Breast epithelium (tissue), 4 donors: ENCODE measurements at places on chromosomes 6 and 20. TPM values are rescaled to one million over a fixed set of nuclear protein-coding genes. Genes with fewer than 3 reads are reported as not detected.

DNA sequence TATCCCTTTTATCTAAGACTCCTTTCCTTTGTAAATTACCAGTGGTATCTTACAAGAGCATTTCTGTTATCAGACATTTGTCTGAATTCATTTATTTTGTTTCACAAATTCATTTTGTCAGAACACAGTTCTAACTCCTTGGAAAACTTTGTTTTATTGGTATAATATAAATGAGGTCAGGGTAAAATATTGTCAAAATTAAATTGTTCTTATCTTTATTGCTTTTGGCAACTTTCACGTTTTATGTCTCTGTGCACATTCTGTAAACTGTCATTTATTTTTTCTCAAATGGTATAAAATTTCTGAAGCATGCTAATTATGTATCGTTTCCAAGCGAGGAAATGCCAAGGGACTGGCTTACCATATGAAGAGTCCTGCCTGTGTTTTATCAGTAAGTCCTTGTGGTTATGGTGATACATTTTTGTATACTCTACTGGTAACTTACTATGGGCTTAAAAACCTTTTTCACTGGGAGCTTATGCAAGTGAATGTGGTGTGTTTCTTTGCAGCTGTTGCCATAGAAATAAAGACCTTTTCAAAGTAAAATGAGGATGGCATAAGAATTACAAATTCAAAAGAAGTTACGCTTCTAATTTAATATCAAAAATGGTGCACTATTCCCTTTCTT, 214.2 kb downstream of the COL19A1 start:
- DNase-seq = no peak
- H3K27me3 ChIP-seq = no peaks in the 10 kb centered on the region
- no peak overlapping the region for H3K4me3 ChIP-seq
- no peaks in the 10 kb centered on the region for H3K36me3 ChIP-seq
- H3K27ac ChIP-seq = no peak overlapping the region
- H3K4me1 ChIP-seq = no peaks in the 10 kb centered on the region

GRCh38 chr6:2865694-2866151, 24.1 kb upstream of the SERPINB1 start:
- no peak overlapping the region for H3K27ac ChIP-seq
- no peaks in the 10 kb centered on the region for H3K36me3 ChIP-seq
- H3K4me3 ChIP-seq = no peak overlapping the region
- no peak for DNase-seq
- no peaks in the 10 kb centered on the region for H3K27me3 ChIP-seq

DNA sequence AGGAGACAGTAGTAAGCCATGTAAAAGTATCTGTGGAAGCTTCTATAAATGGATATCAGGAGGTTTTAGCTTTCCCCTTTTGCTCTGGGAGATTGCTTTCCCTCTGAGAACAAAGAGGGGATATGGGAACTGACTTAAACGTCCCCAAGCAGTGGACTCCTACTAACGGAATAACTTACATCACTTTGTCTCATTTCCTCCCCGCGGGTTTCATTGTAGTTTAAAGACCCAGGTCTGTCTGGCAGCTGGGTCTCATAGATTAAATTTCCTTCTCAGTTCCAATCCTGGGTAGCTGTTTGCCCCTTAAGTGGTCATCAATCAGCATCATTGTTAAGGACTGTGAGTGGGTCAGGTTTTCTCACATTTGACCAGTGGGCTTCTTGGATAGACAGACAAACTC, 68.7 kb downstream of the PLAGL1 start:
- no peaks in the 10 kb centered on the region for H3K36me3 ChIP-seq
- DNase-seq = no peak
- no peak overlapping the region for H3K27ac ChIP-seq
- H3K4me1 ChIP-seq = no peaks in the 10 kb centered on the region
- H3K4me3 ChIP-seq = no peak overlapping the region

DNA sequence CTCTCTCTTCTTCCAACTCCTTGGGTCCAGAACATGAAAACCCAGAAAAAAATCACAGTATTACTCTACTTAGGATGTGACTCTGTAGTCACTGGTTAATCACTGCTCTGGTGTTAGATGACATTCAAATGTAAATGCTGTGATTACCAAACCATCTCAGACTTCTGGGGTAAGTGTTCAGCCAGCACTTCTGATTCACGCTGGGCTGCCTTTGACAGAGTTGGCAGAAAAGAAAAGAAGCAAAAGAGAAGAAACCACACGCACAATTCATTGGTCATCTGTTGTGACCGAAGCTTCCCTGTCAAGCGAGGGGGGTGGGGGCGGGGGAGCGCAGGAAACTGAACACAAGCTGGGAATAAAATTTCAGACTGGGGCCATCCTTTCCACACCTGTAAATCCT, 82.7 kb downstream of the PSMG4 start:
- H3K27me3 ChIP-seq = no peaks in the 10 kb centered on the region
- no peak overlapping the region for H3K4me3 ChIP-seq
- DNase-seq = no peak
- H3K36me3 ChIP-seq = no peaks in the 10 kb centered on the region
- H3K4me1 ChIP-seq = no peaks in the 10 kb centered on the region

DNA sequence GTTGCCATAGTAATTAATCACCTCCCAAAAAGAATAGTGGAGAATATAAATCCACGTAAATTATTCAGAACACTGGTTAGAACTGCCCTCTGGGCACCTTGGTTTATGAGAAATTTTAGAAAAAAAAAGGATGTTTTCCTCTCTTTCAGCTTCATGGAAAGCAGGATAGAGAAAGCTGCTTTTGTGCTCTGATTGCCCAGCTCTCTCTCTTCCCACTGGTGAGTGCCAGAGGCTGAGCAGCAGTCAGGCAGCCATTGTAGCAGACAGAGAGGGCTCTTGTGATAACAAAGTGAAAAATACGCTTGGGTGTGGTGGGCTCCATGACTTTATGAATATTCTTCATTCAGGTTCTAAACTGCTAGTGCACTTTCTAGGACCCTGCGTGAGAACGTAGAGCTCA, 26.4 kb downstream of the SLC35F1 start:
- H3K36me3 ChIP-seq = no peaks in the 10 kb centered on the region
- H3K4me1 ChIP-seq = no peaks in the 10 kb centered on the region
- H3K4me3 ChIP-seq = no peak overlapping the region
- no peak overlapping the region for H3K27ac ChIP-seq

GRCh38 chr6:146289816-146290588, 253.6 kb upstream of the RAB32 start:
- DNase-seq = no peak
- H3K4me3 ChIP-seq = no peak overlapping the region
- H3K27me3 ChIP-seq = no peaks in the 10 kb centered on the region
- H3K4me1 ChIP-seq = no peaks in the 10 kb centered on the region
- H3K27ac ChIP-seq = no peak overlapping the region

DNA sequence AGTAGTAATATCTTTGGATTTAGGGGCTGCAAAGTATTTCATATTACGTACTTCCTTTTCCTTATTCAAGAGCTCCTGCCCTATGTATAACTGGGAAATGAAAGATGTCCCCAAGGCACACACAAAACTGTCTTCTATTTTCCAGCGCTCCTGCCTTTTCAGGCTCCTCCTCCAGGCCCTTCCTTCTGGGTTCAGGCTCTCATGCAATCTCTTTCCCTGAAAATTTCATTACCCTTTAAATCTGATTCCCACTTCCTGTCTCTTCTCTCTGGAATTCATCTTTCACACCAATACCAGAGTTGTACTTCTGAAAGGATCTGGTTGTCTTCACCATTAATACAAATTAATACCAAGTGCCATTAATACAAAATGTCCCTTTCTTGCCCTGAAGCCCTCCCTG, 181.6 kb downstream of the UTRN start:
- no peak for DNase-seq
- H3K4me1 ChIP-seq = no peaks in the 10 kb centered on the region
- no peaks in the 10 kb centered on the region for H3K27me3 ChIP-seq
- no peaks in the 10 kb centered on the region for H3K36me3 ChIP-seq

DNA sequence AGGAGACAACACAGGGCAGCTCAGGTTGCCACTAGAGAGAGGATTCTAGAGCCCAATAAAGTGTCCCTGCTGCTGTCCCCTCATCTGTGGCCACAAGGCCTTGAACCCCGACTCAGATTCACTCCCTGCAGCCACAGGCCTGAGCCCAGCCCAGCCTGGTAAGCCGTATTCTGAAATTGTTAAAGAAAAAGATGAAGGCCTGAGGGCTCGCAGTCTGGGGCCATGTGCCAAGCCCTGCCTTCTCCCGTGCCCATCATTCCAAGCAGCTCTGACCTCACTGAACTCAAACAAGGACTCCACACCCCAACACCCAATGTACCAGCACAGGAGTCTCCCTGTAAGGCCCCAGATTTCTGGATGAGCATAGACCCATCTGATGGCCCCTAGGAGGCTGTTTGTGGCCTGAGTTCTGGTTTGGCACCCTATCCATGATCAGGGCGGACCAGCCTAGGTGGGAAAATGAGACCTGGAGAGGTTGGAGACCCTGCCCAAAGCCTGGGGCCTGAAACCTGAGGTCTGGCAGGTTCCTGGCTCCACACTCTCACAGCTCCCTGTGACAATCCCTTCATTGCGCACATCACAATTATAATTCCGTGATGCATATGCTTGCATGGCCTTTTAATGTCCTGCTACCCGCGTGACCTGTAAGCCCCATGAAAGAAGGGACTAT, 62.0 kb upstream of the TOP1 start:
- H3K36me3 ChIP-seq = no peaks in the 10 kb centered on the region
- H3K27me3 ChIP-seq = no peaks in the 10 kb centered on the region

DNA sequence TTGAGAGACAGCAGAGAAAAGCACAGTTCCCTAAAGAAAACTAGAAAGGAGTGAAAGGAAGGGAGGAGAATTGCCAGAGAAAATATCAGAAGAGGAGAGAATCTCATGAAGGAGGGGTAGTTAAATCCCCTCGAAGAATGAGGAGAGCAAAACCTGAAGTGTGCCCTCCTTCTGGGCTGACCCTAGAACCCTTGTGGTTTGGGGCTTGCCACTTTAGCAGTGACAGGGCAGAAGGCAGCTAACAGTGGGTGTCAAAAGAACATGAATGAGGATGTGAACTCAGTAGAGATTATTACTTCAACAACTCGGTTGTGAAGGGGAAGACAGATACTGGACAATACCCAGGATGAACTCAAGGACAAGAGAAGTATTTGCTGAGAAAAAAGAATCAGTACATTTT, 73.6 kb downstream of the RALGAPA2 start:
- no peak overlapping the region for H3K27ac ChIP-seq
- no peaks in the 10 kb centered on the region for H3K27me3 ChIP-seq
- H3K4me3 ChIP-seq = no peak overlapping the region
- peaks cover 3% of the 10 kb centered on the region for H3K36me3 ChIP-seq
- DNase-seq = no peak
- no peaks in the 10 kb centered on the region for H3K4me1 ChIP-seq

GRCh38 chr20:17407550-17407949, 123.6 kb downstream of the BFSP1 start:
- peaks cover 8% of the 10 kb centered on the region for H3K27me3 ChIP-seq
- H3K27ac ChIP-seq = no peak overlapping the region
- no peak for DNase-seq
- H3K4me3 ChIP-seq = no peak overlapping the region

DNA sequence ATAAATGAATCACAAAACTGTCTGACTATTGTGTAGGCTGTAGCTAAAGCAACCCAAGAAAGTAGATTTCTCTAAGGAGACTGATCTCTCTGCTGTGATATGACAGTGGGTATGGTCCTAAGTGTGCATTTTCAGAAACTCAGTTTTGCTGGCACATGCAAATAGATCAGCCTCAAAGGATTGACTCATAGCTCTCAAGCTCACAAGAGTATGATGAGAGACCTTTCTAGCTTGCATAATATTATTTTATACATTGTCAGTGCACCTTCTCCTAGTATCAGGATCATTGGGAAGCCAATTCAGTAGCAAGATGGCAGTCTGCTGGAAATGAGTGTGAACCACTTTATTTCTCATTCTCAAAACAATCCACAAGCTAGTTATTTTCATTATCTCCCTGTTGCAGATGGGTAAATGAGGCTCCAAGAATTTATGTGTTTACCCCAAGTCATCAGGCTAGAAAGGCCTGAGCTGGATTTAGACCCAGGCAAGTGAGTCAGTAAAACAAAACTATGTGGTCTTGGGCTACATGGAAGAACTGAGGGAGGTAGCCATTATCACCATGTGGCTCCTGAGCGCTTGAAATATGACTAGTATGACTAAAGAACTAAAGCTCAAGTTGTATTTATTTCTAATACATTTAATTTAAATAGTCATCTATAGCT, 27.9 kb upstream of the PLCB4 start:
- no peaks in the 10 kb centered on the region for H3K36me3 ChIP-seq
- no peaks in the 10 kb centered on the region for H3K27me3 ChIP-seq
- H3K27ac ChIP-seq = no peak overlapping the region
- DNase-seq = no peak
- H3K4me1 ChIP-seq = no peaks in the 10 kb centered on the region

- no peaks in the 10 kb centered on the region for H3K36me3 ChIP-seq
- no peak overlapping the region for H3K4me3 ChIP-seq
- H3K4me1 ChIP-seq = no peaks in the 10 kb centered on the region
- H3K27ac ChIP-seq = peak overlapping the region; percentile 30
- DNase-seq = peak; percentile 24
- H3K27me3 ChIP-seq = no peaks in the 10 kb centered on the region
These were observed 6.6 kb upstream of the GUCA1A start for GRCh38 chr6:42166444-42167141.

DNA sequence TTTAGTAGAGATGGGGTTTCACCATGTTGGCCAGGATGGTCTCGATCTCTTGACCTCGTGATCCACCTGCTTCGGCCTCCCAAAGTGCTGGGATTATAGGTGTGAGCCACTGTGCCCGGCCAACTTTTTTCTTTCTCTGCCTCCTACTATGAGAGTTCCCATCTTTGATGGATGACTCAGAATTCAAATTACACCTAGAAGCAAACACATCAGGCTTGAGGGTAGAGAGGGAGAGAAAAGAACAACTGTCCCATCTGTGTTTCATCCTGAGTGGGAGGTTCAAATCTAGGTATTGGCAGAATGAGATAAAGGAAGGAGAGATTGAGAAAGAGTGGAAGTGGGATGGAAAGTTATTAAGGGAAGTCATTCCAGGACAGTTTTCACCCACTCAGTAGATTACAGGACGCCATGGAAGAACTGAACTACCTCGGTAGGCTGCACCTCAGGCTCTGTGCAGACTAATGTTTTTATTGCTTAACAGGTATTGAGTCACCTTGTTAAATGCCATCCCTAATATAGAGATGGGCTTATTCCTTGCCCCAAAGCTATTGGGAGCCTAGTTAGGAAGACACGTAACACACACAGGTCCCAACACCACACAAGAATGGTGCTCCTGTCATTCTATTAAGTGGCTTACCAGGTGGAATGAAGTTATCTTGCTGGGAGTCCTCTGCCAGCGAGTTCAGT, 275.7 kb downstream of the SOX4 start:
- H3K36me3 ChIP-seq = no peaks in the 10 kb centered on the region
- no peaks in the 10 kb centered on the region for H3K4me1 ChIP-seq
- DNase-seq = peak; percentile 63
- H3K4me3 ChIP-seq = no peak overlapping the region
- H3K27ac ChIP-seq = peak overlapping the region; percentile 68
- no peaks in the 10 kb centered on the region for H3K27me3 ChIP-seq

The COX4I2 gene
- not detected for total RNA-seq

The THEMIS gene
- 2.6 TPM for total RNA-seq

The RBBP8NL gene
- total RNA-seq = not detected
